ENCODE measurements at places on chromosomes 16 and 17.

DNA sequence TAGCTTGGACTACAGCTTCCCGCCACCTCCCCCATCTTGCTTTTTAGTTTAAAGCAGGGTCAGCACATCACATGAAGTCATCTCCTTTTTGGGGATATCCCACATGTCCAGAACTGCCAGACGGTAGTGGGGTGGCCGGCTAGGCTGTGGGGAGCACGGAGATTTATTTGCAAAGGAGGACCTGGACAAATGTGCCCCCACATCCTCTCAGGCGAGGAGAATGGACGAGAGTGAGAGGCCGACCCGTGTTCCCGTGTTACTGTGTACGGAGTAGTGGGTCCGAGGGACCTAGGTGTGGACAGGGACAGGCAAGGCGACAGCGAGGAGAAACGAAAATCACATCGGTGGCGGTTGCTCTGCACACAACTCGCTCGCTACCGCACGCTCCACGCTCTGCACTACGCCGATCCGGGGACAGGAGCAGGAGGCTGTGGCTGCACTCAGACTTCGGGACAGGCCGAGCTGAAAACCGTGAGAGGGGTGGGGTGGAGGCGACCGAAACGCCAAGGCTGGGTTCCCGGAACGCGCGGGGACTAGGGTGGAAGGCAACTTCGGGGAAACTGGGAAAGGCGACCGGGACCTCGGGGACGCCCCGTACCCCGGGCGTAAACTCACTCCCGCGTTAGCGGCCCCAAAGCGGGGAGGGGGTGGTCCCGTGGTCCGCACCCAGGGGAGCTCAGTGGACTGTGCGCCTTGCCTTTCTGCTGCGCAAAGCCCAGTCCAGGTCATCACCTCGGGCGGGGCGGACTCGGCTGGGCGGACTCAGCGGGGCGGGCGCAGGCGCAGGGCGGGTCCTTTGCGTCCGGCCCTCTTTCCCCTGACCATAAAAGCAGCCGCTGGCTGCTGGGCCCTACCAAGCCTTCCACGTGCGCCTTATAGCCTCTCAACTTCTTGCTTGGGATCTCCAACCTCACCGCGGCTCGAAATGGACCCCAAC, at the start of gene MT1A:
TSS of gene MT1A (plus strand) at position 853 of the 937 bp plus-strand sequence. CDS start at position 926, 73 bp downstream.
- peak; percentile 87 for DNase-seq

DNA sequence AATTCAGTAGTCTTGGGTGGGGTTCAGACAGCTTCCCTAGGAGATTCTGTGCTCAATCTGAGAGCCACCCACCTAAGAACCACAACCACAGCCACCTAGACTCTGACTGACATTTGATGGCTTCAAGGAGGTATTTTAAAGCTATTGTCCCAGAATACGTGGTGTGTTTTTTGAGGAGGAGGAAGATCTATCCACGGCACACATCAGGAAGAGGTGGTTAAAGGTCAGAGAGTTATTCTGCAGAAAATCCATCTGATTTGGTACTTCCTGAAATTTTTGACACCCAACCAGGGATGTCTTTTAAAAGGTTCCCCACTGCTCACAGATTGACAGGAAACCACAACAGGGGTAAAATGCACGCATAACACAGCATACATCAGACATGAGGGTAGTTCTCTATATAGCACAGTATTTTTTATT, 25.1 kb downstream of the SMARCE1 start:
- no peak for DNase-seq

GRCh38 chr17:73231395-73231794, 30.3 kb downstream of the CPSF4L start:
- no peak for DNase-seq

- no peak for DNase-seq
Observed at GRCh38 chr16:54313789-54314188, 27.2 kb upstream of the IRX3 start.

DNA sequence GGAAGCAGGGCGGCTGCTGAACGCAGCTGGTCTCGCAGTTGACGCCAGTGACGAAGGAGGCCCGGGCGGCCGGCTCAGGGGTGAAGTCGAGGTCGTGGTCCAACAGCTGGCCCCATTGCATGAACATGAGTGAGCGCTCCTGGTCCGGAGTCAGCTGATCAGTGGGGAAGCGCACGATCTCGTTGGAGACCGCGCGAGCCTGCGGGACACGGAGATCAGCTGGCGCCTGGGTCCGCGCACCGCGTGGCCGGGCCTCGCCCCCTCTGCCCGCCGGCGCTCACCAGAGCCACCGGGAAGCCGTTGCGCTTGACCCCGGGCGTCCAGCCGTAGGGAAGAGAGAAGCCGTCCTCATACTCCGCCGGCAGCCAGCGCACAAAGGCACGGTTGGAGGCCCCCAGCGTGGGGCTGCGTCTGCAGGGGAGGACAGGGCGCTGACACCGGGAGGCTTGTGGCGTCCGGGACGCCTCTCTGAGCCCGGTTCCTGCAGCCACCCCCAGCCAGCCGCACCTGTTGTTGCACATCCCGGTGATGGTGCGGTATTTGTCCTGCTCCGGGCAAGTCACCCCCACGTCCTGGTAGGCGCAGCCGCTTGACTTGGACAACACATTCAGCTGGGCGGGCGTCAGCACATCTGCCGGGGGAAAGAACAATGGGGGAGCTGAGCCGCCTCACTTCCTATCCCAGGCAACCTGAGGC, 1.6 kb downstream of the MPO start:
- peak; percentile 84 for DNase-seq

- DNase-seq, result no peak
Observed at GRCh38 chr17:3800362-3801271, at the start of gene ITGAE. TSS of gene ITGAE (minus strand) at chr17:3801188. CDS start at chr17:3801144, 44 bp downstream.

GRCh38 chr17:187130-187529, 5.7 kb upstream of the DOC2B start:
- DNase-seq, result no peak

GRCh38 chr17:29880031-29880430, 50.0 kb downstream of the SSH2 start:
- no peak for DNase-seq

DNA sequence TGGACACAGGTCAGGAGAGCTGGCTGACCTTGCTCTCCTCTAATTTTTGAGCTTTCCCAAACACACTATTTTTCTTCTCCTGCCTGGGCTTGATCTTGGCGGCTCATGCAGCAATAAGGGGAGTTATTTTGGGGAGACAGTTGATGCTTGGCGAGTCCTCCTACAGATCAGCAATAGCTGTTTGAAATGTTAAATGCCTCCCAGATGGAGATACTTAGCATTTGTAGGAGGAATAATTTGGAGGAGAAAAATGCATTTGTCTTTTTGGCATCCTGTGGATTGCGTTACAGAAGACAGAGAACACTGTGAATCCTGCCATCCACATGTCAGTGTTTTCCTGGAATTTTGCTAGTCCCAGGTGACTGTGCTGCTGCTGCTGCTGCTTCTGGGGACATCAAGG, 328.0 kb upstream of the XYLT1 start:
- DNase-seq, result no peak

GRCh38 chr17:27407916-27408864, 48.1 kb upstream of the KSR1 start:
- no peak for DNase-seq

GRCh38 chr17:45950888-45951287, 48.2 kb upstream of the STH start:
- no peak for DNase-seq

- DNase-seq, result no peak
Observed at GRCh38 chr16:1773703-1774447, 941 bp upstream of the MRPS34 start.

DNA sequence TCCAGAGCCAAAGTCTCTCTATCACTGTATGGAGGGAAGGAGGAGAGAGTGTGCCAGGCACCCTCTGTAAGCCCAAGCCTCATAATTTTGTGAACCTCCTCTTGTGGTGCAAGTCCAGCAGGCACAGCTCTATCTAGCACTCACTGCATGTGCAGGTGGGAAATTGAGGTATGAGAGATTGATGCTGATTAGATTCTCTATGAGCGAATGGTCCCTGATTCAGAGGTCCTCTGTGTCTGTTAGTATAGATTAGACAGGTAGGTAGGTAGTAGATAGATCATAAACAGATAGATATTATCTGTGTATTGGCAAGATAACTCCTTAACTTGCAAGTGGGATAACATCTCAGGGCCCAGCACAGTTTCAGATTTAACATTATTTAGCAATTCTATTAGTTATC, 209.5 kb downstream of the CNTNAP4 start:
- no peak for DNase-seq

- DNase-seq, result no peak
Observed at GRCh38 chr16:66081775-66082366, 284.6 kb upstream of the CDH5 start.

Measured in sigmoid colon (tissue), 7 donors.